ENCODE measurements at places on chromosomes 4 and X.

- DNase-seq = no peak
Observed at GRCh38 chr4:76494871-76495590, 60.0 kb downstream of the SHROOM3 start.

DNA sequence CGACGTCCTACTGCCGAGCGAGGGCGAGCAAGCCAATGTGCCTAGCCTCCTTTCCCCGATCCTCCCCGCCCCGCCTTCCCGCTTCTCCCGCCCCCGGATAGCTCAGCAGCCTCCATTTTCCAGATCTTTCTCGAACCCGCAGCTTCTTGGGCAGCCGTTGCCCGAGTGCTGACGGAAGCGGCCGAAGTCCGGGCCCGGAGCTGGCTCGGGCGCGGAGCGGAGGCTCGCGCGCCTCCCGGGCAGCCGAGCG, 172 bp upstream of the HSPA4L start:
- peak; percentile 87 for DNase-seq

GRCh38 chr4:83241132-83241531, 43.5 kb downstream of the COQ2 start:
- DNase-seq = no peak

DNA sequence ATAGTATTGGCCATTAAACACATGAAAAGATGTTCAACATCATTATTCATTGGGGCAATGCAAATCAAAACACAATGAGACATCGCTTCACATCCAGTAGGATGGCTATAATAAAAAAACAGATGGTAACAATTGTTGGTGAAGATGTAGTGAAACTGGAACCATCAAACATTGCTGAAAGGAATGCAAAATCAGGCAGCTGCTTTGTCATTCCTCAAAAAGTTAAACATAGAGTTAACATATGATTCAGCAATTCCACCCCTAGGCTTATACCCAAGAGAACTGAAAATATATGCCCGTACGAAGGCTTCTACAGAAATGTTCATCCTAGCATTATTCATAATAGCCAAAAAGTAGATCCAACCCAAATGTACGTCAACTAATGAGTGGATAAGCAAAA, 144.0 kb upstream of the NAP1L5 start:
- DNase-seq = no peak

DNA sequence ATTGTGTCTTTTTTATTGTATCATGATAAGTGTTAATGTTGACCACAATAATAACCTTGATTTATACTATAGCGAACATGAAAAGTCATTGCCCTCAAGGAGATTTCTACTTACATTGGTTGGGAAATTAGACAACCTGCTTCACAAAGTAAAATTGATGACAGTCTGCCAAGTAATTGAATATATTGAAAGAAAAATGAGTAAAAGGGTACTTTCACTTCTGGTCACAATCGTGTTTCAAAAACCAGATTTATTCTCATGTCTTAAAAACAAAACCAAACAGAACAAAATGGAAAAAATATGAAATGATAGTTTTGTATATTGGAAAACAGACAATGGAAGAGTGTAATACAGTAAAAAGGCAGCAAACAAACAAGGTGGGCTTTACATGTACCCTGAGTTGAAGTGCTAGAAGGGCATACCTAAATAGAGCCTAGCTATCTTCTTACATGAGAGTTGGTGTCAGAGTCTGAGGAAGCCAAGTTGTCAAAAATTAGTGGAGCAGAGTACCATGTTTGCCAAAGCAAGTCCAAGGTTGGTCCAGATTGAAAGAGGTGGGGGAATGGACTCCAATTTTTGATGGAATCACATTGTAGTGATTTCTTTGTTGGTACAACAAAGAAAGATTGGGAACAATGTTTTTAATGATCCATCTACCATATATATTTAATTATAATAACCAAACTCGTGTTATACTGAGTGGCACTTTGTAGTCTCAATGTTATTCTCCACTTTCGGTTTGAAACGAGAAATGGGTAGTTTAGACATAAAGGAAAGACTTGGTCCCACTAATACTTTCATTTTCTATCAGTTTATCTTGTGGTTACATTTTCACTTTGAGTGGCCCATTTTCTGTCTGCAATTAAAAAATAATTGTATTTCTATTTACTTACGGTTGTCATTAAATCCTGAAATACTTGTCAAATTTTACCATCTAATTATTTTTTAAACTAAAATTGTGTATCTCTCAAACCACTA, 775.6 kb downstream of the STIM2 start:
- DNase-seq = no peak

DNA sequence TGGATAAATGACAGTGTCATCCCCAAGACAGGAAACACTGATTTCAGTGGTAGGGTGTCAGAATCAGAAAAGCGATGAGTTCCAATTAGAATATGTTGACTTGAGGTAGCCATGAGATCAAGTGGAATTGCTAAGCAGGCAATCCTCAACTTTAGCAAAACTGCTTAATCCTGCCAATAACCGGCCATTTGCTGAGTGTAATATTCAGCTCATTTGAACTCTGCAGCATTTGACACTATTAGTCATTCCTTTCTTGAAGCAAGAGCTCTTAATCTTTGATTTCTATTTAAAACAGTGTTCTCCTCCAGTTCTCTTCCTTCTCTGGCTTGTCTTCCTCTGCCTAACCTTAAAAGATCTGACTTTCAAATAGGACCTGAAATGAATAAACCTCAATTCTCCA, 68.7 kb upstream of the DCLK2 start:
- no peak for DNase-seq

Measured in renal pelvis (tissue), 12 donors.